H7 (cell line): ENCODE measurements at places on chromosomes 2 and 18. TPM values are rescaled to one million over a fixed set of nuclear protein-coding genes. Genes with fewer than 3 reads are reported as not detected.

The ERBB4 gene
- 0.78 and 5.7 TPM in 2 replicates for total RNA-seq

GRCh38 chr18:44107187-44107586, 573.5 kb upstream of the SETBP1 start:
- DNase-seq, result no peak

The STPG4 gene
- total RNA-seq, result not detected in 2 replicates

DNA sequence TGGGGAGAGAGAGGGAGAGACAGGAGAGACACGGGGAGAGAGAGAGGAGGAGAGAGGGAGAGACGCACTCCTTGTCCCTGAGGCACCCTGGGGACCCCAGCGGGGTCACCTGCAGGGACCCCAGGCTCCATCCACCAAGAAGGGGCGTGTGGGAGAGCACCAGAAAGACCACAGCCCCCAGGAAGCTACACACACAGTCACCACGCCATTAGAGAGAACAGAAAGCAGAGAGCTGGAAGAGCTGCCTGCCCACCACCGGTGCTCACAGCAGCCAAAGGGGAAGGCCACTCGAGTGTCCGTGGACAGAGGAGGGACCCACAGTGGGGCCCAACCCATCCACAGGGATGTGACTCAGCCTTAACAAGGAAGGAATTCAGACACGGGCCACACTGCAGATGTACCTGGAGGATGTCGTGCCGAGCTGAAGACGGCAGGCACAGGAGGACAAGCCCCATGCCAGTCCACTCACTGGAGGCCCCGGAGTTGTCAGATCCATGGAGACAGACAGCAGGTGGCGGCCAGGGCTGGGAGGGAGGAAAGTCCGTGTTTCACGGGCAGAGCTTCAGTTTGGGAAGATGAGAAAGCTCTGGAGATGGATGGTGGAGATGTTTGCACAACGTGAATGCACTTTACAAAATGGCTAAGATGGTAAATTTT, 11.5 kb upstream of the NFATC1 start:
- DNase-seq, result peak; percentile 53

The PXDN gene
- total RNA-seq, result 102 and 124 TPM in 2 replicates

DNA sequence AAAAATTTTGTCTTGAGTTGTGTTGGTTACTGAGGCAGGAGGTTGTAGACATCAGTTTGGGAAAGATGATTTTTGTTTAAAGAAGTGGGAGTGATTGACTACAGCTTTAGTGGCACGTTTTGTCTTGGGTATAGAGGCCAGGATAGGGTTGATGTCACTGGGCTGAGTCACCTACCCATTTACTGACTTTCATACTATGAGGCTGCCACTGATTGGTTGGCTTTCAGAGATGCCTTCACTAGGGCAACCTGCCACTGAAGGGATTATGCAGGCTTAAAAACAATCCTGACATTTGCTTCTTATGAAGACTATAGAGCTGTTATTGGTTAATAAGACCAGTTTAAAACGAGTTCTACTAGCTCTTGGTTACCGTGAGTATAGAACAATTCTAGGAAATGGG, 479.1 kb downstream of the SOX11 start:
- DNase-seq, result no peak

DNA sequence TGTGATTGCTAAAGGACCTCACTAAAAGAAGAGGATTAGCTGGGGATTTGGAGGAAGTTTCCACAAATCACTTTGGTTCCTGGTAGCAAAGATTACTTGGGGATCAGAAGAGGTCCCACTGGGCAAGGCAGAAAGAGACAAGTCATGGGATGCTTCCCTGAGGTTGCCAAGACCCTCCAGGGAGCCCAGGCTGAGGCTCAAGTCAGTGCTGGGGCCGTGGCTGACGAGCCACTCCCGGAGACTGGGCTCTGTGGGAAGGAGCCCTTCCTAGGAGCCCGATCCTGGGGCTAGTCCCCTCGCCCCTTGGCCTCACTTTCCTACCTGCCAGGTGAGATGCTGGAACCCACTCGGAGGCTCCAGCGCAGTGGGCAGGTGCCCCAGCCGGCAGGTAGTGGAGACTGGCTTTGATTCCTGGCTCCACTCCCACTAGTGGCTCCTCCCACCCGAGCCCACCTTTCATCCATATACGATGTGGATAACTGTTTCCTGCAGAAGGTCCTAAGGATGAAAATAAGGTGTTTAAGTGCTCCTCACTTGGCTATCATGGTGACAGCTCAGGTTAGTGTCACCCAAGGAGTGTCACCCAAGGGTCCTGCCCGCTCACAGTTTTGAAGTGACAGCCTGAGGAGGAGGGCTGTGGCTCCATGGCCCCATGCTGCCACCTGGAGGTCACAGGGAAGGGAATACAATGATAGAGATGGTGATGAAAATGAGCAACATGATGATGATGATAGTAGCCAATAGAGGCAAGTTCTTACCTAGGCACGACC, 100.5 kb downstream of the CAPN13 start:
- DNase-seq, result peak; percentile 75

GRCh38 chr18:8835521-8835953, 130.2 kb downstream of the MTCL1 start:
- no peak for DNase-seq

GRCh38 chr18:55047546-55047945, 88.3 kb upstream of the CCDC68 start:
- DNase-seq, result no peak

GRCh38 chr2:54347622-54348021, 91.6 kb upstream of the TSPYL6 start:
- DNase-seq, result no peak

- no peak for DNase-seq
Measured at GRCh38 chr2:9300214-9300613, 93.6 kb downstream of the ASAP2 start.
